Spleen (tissue), 13 donors: ENCODE measurements at places on chromosomes 6 and 20.

DNA sequence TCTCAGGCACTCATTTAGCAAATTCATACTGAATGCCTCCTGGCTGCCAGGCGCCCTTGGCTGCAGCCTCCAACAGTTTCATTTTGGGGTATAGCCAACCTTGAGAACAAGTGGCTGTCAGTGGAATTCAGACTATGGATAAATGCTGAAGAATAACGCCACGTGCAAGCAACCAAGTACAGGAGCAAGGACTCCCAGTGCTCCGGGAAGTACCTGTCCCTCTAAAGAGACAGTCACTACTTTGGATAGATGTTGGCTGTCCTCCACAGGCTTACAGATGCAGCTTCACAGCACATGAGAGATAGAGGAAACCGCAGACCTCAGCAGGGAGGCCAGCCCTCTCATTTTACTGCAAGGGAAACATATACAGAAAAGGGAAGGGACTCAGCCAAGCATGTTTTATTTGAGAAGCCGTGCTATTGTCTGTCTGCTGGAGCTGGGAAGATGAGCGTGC is 658.2 kb downstream of the PTPRT start:
- DNase-seq, result no peak
- no peak overlapping the region for H3K4me3 ChIP-seq
- H3K27me3 ChIP-seq, result no peaks in the 10 kb centered on the region
- H3K36me3 ChIP-seq, result no peaks in the 10 kb centered on the region
- H3K27ac ChIP-seq, result no peak overlapping the region
- H3K4me1 ChIP-seq, result peaks cover 6% of the 10 kb centered on the region

DNA sequence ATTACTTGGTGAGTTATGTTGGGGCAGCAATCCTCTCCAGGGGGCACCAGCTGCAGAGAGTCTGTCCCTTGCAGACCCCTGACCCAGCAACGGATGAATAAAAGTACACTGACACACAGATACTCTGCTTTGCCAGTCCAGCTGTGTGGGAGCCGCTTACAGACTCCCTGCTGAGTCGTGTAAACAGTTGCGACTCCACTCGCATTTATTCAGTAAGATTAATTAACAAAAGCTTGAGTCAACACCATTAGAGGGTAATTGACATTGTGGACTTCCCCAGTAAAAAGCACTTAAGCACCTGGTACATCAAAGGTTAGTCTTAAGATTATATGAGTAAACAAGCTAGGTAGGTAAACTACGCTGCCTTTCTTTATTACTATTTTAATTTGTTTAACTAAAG is 92.0 kb upstream of the TMEM181 start:
- no peaks in the 10 kb centered on the region for H3K4me1 ChIP-seq
- no peak overlapping the region for H3K4me3 ChIP-seq
- H3K27me3 ChIP-seq, result no peaks in the 10 kb centered on the region
- H3K36me3 ChIP-seq, result no peaks in the 10 kb centered on the region

- H3K27me3 ChIP-seq, result no peaks in the 10 kb centered on the region
- no peak overlapping the region for H3K27ac ChIP-seq
- no peaks in the 10 kb centered on the region for H3K36me3 ChIP-seq
- no peak overlapping the region for H3K4me3 ChIP-seq
- H3K4me1 ChIP-seq, result no peaks in the 10 kb centered on the region
These were observed 443.1 kb upstream of the OPRM1 start for GRCh38 chr6:153595903-153596302.

DNA sequence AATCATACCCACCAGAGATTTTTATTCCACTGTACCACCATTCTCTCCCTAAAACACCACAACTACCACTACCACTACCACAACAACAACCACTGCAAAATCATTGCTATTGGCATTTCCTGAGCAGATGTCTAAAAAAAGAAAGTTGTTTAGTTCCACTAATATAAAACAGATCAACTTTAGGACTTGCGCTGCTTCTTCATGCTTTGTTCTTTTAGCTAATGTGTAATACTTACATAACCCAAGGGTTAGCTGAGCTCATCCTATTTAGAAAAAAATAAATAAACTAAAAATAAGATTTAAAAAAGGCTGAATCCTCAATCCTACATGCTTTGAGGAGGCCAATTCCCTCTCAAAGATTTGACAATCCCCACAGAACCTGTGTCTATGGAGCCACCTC is 11.4 kb downstream of the IYD start:
- no peak for DNase-seq
- no peaks in the 10 kb centered on the region for H3K36me3 ChIP-seq
- no peaks in the 10 kb centered on the region for H3K27me3 ChIP-seq
- H3K4me3 ChIP-seq, result no peak overlapping the region
- no peaks in the 10 kb centered on the region for H3K4me1 ChIP-seq
